ENCODE measurements at places on chromosomes 4 and X.

DNA sequence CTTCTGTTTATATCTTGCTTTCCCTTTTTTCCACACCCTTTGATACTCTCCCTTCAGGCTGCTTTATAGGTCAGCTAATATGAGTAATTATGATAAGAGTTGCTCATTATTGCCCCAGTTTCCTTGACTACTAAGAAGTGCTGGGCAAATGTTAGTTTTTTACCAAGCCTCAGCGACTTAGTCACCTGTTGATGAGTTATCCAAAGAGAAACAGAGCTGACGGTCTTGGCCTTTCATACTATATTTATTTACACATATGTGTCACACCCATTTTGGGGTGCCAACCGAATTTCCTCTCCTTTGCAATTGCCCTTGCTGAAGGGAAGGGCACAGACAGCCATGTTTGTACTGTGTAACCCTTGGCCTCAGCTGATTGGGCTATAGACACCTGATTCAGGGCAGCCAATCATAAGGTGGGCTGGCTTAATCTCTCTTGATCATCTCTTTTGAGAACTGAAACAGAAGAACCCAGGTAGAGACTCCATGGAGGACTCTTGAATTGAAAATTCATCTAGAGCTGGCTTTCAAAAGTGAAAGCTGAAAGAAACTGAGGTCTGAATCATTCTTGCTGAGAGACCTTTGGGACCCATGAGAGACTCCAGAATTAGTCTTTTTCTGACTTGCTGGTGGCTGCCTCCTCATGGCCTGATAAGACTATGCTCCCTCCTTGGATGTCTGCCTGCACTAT is 111.7 kb upstream of the RPS6KA3 start:
- peak; percentile 77 for DNase-seq

- DNase-seq = no peak
Measured at GRCh38 chr4:168569931-168570276, 73.1 kb downstream of the PALLD start.

- DNase-seq = peak; percentile 8
Measured at GRCh38 chr4:154433543-154433942, 58.1 kb downstream of the DCHS2 start.

- DNase-seq = no peak
Measured at GRCh38 chrX:37690119-37690518, 4.5 kb downstream of the XK start.

- DNase-seq = no peak
Measured at GRCh38 chr4:172709376-172709775, 459.2 kb upstream of the GALNT7 start.

- DNase-seq = peak; percentile 96
Measured at GRCh38 chr4:91243132-91243531, 1060.6 kb upstream of the GRID2 start.

- DNase-seq = peak; percentile 79
Measured at GRCh38 chr4:19983072-19983471, 268.6 kb upstream of the SLIT2 start.

DNA sequence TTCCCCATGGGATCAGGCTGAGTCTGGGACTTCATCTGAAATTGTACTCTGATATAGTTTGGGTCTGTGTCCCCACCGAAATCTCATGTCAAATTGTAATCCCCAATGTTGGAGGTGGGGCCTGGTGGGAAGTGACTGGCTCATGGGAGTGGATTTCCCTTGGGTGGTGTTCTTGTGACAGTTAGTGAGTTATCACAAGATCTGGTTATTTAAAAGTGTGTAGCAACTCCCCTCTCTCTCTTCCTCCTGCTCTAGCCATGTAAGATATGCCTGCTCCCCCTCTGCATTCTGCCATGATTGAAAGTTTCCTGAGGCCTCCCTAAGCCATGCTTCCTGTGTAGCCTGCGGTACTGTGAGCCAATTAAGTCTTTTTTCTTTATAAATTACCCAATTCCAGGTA is 61.0 kb downstream of the RASGEF1B start:
- DNase-seq = no peak

DNA sequence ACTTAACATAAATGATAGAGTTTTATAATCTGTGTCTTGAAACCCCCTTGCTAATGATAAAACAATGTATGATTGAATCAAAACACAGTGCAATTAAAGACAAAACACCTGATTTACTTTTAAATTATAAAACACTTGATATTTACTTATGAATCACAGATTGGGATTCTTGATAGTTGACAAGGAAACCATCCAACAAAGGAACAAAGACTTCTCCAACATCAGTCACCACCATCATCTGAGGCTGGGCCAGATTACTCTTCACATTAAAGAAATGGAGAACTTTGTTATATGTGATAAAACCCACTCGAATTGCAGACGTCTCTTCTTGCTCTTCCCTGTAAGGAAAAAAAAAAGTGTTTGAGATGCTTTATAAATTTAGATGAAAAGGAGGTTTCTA is 67.4 kb downstream of the METTL14 start:
- no peak for DNase-seq

DNA sequence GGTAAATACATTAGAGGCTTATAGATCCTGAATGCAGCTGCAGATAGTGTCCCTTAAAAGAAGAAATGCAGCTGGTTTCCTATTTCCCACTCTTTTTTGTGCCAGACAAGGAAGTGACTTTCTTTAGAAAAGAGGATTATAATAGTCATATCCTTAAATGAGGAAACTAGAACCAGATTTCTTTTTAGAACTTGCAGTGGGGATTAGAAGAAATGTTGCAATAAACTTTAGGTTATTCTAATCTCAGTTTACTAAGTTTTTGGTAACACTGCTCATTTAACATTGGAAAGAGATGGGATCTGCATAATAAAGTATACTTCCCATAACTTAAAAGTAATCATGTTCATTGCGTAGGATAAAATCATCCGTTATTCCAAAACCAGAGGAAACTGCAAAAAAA is 101.9 kb downstream of the SLIT2 start:
- no peak for DNase-seq

- DNase-seq = no peak
Measured at GRCh38 chr4:37358748-37359147, 114.2 kb downstream of the NWD2 start.

- DNase-seq = peak; percentile 46
Measured at GRCh38 chr4:107213880-107214279, 177.8 kb upstream of the DKK2 start.

DNA sequence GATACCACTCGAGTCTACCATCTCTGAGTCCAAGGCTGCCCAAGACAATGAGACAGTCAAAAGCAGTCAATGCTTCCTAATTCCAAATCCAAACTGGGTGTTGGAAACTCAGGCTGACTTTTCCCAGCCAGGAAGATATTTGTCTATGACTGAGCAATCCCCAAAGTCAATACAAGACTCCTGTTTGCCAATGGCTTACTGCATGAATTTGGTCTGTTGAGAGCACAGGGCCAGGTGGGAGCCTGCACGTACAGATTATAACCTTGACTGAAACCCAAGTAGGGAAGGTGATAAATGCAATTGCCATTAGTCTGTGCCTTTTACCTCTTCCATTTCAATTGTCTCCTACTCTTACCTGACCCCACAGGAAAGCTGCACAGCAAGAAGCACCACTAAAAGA is 72.6 kb upstream of the PPARGC1A start:
- no peak for DNase-seq

DNA sequence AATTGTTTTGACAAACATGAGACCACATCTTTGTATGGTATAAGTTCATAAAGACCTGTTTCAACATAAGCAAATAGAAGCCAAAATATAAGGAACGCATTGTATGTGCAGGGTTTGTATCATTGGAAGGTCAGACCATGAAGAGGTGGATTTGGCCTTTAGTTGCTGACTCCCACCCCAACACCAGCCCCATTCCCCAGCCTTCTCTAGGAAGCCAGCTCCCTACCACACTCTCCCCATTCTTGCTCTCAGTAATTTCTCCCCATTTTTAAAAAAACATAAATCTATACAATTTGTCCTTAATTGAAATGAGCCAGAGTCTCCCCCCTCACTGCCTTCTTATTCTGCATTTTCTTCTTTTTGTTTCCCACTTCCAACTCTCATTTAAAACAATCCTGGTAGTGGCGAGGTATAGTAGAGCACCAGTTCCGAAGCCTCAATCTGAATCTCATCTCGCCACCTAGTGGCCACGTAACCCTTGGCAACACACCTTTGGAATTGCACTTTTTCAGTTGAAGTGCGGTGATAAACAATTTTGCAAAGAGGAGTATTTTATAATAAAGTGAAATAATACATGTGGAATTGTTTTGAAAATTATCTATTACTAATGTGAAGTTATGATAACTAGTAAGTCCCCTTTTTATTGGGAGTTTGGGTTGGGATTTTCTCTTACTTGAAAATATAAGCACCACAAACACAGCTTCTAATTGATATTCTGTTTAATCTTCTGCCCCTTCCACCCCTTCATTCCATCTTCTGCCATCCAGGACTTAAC is 126.6 kb downstream of the ASB9 start:
- peak; percentile 29 for DNase-seq

- no peak for DNase-seq
Measured at GRCh38 chr4:16609170-16609758, 289.2 kb downstream of the LDB2 start.

DNA sequence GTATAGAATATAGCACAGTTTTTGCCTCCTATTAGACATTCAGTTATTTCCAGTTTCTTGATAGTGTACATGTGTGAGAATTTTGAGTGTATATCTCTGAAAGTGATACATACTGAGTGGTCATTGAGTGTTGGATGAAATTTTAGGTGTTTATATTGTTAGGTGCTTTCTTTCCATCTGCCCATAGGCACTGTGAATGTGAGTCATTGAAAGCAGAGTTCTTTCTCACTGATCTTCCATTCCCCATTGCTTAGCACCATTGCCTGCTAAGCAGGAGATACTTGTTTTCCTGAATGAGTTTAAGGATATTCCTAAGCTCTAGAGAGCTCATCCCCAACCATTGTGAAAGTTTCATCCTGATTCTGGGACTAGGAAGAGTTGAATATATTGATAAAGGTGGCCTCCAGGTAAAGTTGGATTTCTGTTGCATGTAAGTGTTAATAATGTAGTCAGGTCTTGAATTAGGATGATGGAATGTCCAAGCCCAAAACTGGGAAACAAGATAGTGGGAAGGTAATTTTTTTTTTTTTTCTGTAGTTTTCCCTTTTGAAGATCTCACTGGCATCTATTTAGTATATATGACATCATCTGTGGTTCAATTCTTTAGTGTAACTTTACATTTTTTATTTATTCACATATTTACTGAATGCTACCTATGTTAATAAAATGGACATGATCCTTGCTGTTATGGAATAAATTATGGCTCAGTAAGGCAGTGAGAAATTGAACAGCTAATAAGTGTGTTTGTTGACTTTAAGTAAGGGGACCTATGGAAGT is 22.1 kb downstream of the UBE2K start:
- no peak for DNase-seq

GRCh38 chrX:153722704-153723350 is 1.4 kb downstream of the BCAP31 start:
- DNase-seq = no peak

GRCh38 chr4:11741190-11741652 is 312.5 kb upstream of the HS3ST1 start:
- DNase-seq = no peak

DNA sequence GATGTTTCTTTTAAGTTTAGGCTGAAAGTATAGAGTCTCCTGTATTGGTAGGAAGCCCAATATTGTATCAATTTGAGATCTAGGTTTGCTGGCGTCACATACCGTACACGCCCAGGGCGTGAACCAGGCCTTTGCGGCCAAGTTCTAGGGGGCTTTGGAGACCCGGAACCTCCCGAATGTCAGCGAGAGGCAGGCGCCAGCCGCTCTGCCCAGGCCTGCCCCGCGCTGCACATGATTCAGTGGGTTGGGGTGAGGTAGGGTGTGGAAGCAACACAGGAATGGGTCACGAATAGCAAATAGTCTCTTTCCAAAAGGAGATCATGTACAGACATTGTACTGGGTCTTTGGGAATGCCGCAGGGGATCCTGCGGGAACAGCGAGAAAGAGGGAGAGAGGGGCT is 195.7 kb upstream of the FAT1 start:
- DNase-seq = no peak

DNA sequence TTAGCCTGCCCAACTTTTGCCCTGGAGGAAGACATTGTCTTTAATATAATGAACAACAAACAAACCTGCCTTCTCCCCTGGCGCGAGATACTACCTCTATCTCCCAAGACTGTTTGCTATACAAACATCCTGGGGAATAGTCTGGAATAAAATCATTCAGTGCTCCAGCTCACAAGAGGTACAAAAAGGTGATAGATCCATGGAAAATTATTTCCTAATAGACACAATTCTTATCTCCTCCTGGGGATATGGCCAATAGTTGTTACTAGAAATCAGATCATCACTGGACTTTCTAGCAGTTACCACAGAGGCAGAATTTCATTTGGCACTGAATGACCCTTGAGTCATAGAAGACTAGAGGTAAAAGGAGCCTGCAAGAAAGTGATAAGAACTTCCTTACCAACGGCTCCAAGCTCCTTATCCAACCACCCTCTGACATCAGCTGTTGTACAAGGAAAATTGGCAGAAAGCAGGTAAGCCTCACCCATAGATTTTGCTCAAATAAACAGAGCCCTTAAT is 38.1 kb downstream of the MID1 start:
- DNase-seq = peak; percentile 84

- peak; percentile 21 for DNase-seq
Measured at GRCh38 chr4:184845367-184846021, 19.7 kb upstream of the ACSL1 start.

DNA sequence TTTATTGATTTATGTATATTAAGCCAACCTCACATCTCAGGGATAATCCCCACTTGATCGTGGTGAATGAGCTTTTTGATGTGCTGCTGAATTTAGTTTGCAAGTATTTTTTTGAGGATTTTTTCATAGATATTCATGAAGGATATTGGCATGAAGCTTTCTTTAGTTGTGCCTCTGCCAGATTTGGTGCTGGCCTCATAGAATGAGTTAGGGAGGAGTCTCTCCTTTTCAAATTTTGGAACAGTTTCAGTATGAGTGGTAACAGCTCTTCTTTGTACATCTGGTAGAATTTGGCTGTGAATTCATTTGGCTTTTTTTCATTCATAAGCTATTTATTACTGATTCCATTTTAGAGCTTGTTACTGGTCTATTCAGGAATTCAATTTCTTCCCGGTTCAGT is 197.2 kb upstream of the NDST4 start:
- DNase-seq = no peak

GRCh38 chr4:156390599-156391324 is 437.1 kb upstream of the CTSO start:
- DNase-seq = no peak

DNA sequence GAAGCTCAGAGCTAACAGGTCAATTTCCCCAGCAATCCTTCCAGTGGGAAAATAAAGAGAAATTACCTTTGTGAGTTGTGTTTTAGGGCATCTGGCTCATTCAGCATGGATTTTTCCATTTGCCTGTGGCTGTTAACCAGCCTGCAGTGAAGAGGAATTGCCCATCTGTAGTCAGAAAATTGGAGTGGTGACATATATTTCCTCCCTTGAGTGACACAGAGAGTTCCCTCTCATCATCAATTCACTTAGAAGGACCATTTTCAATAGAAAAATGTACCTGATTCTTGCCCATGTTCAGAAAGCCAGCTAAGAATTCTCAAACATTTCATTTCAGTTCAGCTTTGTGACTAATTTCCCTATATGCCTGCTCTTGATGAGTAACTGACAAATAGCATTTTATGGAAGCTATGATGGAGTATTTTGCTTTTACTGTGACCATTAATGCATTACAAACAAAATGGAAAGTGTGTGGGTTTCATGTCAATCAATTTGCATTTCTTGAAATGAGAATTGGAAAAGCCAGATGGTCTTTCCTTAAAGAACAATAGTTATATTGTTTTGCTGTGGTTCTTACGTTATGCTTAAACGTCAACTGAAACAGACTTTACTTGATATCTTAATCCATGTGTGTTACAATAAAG is 155.8 kb downstream of the NWD2 start:
- no peak for DNase-seq
